Activated naive CD4-positive, alpha-beta T cell treated with anti-CD3 and anti-CD28 coated beads, Interleukin-2, amount 50 U/mL, for 72 hours (primary cell): ENCODE measurements at places on chromosomes 1 and 21. TPM values are rescaled to one million over a fixed set of nuclear protein-coding genes. Genes with fewer than 3 reads are reported as not detected.

DNA sequence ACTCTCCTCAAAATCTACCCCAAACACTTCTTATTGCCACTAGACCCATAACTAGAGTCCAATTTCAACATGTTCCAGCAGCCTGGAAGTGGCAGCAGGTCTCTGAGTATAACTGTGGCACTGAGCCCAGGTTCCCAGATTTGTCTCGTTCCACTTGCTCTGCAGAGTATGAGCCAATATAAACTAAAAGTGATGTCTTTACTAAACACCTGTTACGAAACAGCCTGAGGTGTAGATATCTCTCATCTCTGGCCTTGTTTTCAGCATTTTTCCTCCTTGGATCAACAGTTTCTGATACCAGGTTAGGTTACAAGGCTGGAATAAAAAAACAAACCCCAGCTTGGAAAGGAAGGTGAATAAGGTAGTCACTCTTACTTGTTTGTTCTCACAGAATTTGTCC lies 25.2 kb upstream of the PRDX6 start:
- DNase-seq = no peak

Gene PKP1
- total RNA-seq = not detected

GRCh38 chr1:232302376-232303221 lies 327.3 kb downstream of the SIPA1L2 start:
- DNase-seq = no peak

DNA sequence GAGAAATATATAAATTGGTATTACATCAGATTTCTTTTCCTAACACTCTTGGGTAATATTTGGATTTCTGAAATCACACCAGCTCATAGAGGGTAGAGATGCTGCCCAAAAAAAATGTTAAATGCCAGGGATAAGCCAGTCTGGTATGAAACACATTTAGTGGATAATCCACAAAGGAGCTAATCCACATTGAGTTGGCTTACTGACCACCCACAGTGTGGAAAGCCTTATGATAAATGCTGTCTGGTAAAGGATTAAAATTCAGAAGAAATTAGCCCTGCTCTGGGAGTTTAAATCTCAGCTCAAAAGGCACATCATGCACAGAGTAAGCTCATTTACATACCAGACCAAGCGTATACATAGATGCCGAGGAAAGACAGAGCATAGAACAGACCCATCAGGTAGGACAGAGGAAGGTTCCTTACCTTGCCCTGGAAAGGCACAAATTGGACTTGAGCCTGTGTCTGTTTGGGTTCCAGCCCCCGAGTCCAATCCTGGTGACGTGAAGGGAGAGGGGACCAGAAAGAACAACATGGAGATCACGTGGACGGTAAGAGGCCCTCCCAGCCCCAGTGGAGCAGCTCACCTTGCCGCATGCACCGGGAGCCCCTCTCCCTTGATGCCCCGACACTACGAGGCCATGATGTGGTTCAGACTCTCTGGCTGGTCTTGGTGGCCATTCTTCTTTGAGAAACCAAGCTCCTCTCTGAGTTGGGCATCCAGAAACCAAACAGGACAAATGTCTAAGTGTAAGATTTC lies 62.9 kb upstream of the CNTN2 start:
- DNase-seq = no peak

GRCh38 chr21:38388203-38388602 lies 110.1 kb downstream of the ERG start:
- DNase-seq = no peak

Gene PCP4L1
- total RNA-seq = not detected

DNA sequence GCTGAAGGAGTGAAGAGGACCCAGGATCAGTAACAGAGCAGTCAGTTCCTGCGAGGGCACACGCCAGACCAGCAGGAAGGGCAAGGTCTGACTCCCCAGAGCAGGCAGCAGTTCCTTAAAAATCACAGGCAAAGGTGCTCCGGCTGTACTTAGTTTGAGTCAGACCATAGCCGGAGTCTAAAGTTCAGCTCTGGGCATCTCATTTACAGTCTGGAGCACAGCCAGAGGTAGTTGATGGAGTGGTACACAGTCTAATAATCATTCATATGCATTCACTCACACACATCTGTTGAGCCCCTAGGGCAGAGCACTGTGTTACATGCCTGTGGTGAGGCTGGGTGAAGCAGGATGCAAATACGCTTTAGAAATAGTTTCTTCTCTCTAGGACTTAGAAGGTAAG lies 7.3 kb upstream of the AMIGO1 start:
- DNase-seq = no peak

DNA sequence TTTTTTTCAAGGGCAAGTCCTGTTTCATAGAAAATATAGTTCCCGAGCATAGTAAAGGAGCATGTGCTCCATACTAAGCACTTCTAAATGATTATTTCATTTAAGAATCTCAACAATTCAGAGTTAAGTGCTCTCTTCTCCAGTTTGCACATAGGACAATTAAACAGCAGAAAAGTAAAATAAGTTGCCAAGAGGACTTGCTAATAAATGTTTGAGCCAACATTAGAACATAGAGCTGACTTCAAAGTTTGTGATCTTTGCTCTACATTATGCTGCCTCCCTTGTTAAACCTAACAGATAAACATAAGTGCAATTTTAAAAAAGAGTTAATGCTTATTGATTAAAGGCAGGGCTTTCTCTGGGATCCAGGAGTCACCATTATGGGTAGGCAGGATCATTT lies 23.8 kb upstream of the RAP1A start:
- DNase-seq = no peak

- peak; percentile 49 for DNase-seq
These were observed 18.9 kb upstream of the FAM131C start for GRCh38 chr1:16092097-16092922.

DNA sequence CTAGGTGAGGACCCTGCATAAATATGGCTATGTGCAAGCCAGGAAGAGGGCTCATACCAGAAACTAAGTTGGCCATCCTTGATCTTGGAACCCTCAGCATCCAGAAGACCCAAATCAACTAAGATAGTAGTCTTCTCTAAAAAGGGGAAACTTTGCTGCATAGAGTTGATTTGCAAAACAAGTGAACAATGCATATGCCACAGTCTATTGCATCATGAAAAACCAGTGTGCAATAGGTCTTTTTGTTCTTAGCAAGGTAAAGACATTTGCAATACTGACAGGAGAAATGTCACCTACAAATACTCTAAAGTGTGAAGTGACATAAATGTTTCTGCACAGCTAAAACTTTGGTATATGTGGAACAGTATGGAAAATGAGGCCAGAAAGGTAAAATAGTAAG lies 2.0 kb upstream of the IFI16 start:
- no peak for DNase-seq

- DNase-seq = no peak
These were observed 20.1 kb downstream of the TP73 start for GRCh38 chr1:3672231-3672970.

- DNase-seq = no peak
These were observed 82.0 kb upstream of the JAK1 start for GRCh38 chr1:65048335-65048734.

DNA sequence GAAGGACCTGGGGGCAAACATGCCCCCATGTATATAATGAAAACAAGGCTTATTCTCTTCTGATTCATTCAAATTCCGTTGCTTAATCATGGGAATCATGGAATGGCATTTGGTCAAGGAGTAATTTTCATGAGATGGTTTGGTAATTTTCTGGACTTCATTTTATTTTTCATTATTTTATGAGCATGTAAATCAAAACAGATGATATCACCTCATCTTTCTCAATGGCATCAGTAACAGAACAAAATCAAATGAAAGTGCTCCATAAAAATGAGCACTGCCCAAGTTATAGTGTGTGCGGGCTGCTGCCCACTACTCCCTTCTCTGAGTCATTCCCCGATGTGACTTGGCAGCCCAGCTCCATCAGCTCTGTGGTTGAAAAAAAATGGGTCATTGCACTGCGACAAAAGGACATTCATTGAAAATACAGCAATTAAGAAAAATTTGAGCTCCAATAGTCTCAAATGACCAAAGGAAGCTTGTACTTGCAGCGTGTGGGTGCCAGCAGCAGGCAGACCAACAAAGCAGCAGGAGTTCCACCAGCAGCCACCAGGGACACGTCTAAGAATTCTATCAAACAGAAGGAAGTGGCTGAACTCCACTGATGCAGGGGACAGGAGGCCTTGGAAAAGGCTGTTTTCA lies 84.3 kb upstream of the VAV3 start:
- no peak for DNase-seq

GRCh38 chr1:109881906-109882287 lies 28.8 kb upstream of the CSF1 start:
- DNase-seq = no peak

GRCh38 chr1:165815725-165816124 lies 11.7 kb upstream of the UCK2 start:
- DNase-seq = no peak

GRCh38 chr1:55893155-55893554 lies 678.0 kb upstream of the USP24 start:
- no peak for DNase-seq

DNA sequence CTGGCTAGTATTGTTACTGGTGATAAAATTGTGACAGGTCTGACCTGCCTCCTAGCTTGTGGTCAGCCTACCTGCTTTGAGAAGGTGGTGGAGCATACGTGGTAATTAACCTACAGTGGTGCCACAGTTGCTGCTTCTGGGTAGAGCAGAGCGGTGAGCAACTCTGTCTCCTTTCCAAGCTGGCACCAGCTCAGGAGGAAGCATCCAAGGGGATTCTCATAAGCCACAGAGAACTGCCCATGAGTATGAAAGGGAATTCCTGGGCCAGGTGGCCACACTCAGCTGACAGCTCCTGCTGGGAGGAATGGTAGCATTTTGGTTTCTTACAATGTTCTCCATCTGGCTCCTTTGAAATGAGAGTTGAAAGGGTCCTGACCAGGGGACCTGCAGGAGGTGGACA lies 39.4 kb downstream of the ATP2B4 start:
- no peak for DNase-seq

GRCh38 chr1:149849111-149849946 lies 50.0 kb upstream of the BOLA1 start:
- peak; percentile 2 for DNase-seq

DNA sequence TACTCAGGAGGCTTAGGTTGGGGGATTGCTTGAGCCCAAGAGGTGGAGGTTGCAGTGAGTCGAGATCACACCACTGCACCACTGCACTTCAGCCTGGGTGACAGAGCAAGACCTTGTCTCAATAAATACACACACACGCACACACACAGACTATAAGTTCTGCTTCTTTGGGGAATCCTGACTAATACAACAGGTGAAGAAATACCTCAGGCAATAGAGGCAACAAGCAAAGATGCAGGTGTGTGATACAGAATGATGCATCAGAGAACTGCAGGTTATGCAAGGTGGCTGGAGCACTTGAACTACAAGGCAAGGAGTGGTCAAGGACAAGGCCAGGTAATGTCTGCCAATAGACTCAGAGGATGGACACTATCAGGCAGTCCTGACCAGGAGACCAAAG lies 117.6 kb upstream of the ZNF678 start:
- DNase-seq = no peak
